ENCODE measurements at places on chromosomes 16 and 17.
A peak's percentile ranks its signal among the peaks of the same experiment; 100 is the strongest.

DNA sequence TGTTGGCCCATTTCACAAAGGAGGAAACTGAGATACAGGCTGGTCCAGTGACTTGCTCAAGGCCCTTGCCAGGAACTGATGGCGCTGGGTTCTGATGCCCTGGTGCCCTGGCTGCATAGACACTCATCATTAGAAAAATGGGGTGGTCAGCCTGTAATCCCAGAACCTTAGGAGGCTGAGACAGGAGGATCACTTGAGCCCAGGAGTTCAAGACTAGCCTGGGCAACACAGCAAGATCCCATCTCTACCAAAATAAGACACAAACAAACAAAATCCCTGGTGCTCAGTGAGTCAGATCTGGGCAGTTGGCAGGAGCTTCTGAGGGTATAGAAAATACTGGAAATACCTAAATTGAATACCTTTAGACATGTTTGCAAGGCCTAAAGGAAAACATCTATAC lies 41.1 kb upstream of the KIFC3 start:
- DNase-seq, result no peak

DNA sequence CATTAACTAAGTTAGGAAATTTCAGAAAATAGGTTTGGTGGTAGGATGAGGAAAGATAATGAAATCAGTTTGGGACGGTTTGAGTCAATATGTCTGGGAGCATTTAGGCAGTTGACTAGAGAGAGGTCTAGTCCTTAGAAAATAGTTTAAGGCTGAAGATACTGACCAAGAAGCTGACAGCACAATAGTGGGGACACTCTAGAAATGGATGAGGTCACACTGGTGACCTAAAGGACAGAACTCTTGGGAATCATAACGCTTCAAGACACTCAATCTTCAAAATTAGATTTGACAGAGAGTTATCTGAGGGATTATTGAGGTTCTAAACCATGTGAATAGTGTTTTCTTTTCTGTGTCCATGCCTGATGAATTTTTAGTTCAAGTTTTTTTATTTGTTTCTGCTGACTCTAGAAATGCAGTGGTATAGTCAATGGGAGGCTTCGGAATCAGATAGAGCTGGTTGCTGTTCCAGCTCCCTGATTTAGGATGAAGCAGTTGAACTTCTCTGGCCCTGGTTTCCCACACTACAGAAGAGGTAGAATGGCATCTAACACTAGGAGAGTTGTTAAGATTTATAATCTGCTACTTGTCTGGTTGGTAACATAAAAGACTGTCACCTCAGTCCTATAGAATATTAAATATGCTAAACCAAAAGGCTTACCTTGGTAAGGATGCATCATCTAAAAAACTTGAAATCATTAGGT lies 29.7 kb downstream of the MMD start:
- DNase-seq, result no peak

GRCh38 chr17:64186171-64187092 lies 56.5 kb upstream of the ERN1 start:
- DNase-seq, result no peak

DNA sequence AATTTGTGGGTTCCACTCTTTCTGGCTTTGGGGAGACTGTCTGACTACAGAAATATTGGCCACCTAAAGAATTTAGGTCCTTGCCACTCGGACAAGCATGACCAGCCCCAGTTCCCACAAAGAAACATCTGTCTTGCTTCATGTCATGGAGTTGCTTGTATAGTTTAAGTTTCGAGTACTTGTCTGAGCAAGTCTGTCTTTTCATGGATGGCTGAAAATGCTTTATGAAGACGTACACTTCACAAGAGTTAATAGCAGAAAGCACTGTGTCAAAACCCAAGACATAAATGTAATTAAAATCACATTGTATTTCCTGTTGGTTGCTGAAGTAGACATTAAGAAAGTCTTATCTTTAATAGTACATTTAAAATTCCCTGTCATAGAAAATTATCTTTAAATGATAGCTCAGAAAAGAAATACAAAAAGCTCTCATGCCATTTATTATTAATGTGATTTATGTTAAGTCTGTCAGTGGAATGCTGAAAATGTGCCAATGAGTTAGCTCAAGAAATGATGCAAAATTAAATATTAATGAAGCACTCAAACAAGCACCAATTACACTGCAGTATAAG lies 29.8 kb upstream of the XYLT2 start:
- DNase-seq, result peak; percentile 39

DNA sequence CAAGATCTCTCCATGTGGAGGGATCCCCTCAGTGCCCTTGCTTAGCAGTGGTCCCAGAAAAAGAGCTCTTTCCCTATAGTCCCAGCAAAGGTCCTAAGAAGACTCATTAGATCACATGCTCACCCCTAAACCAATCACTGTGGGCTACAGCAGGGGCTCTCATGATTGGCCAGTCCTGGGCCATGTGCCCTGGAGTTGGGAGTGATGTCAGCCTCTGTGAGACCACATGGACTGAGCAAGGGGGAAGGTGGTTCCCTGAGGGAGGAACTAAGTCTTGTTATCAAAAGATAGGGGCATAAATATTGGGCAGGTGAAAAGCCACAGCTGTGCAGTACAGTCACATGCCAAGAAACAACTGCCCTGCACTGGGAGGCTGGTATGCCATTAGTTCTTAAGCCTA lies 51.3 kb downstream of the SCNN1B start:
- DNase-seq, result no peak

All from kidney (tissue), 22 donors.